Stimulated activated CD8-positive, alpha-beta memory T cell treated with anti-CD3 and anti-CD28 coated beads, Interleukin-7, amount 100 ng/mL, for 1 hour (primary cell): ENCODE measurements at places on chromosomes 11 and 22.

GRCh38 chr11:27423125-27423524 lies 49.5 kb downstream of the LGR4 start:
- DNase-seq: no peak

- DNase-seq: no peak
These were observed 12.2 kb upstream of the VPS37C start for GRCh38 chr11:61173456-61173855.

GRCh38 chr11:66719111-66719872 lies 9.7 kb downstream of the SPTBN2 start:
- no peak for DNase-seq

GRCh38 chr11:127598476-127598875 lies 597.9 kb upstream of the KIRREL3 start:
- no peak for DNase-seq

- no peak for DNase-seq
These were observed 9.5 kb downstream of the TTLL12 start for GRCh38 chr22:43177479-43177878.

GRCh38 chr22:37827056-37827455 lies 3.9 kb downstream of the GALR3 start:
- no peak for DNase-seq

GRCh38 chr11:119875841-119876600 lies 147.0 kb upstream of the NECTIN1 start:
- DNase-seq: no peak

DNA sequence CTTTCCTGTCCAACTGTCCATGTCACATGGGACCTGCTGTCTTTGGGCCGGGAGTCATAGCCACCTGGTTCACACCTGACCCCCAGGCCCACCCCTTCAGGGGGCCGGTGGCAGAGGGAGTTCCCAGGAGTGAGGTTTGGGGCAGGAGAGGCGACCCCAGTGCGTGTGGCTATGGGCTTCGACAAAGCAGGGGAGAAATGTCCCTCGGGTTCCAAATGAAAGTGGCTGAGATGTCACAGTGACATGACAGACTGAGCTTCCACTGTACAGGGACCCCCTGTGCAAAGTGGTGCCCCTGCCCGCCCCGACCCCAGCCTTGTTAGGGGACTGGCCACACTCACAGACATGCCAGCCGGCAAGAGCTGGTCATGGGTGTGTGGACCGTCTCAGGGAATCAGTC lies 1297.0 kb downstream of the BRD1 start:
- no peak for DNase-seq

- no peak for DNase-seq
These were observed 397.5 kb upstream of the NARS2 start for GRCh38 chr11:78972177-78972576.

DNA sequence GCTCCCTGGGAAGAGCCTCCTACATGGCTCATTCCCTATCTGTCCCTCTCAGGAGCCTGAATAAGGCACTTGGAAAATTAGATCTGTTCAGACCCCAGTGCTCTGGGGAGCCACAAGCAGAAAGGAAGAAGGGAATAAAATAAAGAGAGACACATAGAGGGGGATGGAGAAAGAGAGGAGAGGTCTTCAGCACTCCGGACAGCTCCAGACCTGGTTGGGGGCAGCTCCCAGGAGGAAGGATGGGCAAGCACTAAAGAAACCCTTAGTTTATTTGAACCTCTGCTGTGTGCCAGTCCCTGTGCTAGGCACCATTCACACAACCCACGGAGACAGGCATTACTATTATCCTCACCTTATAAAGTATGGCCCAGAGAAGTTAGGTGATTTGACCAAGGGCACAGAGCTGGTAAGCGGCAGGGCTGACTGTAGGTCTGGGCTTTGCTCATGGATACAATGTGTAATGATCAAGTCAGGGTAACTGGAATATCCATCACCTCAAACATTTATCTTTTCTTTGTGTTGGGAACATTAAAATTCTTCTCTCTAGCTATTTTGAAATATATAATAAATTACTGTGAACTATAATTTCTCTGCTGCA lies 53.7 kb upstream of the LRRC32 start:
- DNase-seq: no peak

- no peak for DNase-seq
These were observed 97.1 kb upstream of the ZC3H12C start for GRCh38 chr11:109996060-109996459.

DNA sequence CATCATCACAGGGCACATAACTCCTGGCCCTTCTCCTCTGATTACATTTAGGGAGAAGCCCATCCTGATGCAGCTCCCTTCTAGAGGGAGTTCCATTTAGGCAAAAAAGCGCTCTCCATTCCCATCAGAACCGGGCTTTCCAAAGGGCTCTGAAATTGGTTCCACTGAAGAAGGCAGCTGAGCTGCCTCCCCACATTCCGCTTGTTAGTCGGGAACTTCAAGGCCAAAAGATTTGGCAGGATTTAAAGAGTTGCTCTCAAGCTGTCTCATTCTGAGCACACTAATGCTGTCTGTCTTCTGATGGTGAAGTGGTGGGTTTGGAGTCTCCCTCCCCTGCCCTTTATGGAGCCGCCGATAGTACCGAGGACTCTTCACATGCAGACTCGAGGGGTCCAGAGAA lies 26.6 kb upstream of the CABP7 start:
- DNase-seq: no peak

GRCh38 chr11:8192016-8192895 lies 23.4 kb upstream of the RIC3 start:
- DNase-seq: no peak

- DNase-seq: no peak
These were observed 12.4 kb downstream of the ACO2 start for GRCh38 chr22:41481131-41481830.

- no peak for DNase-seq
These were observed 66.3 kb downstream of the LDLRAD3 start for GRCh38 chr11:36010010-36010740.

GRCh38 chr22:29768052-29768693 lies 1.0 kb downstream of the UQCR10 start:
- no peak for DNase-seq

DNA sequence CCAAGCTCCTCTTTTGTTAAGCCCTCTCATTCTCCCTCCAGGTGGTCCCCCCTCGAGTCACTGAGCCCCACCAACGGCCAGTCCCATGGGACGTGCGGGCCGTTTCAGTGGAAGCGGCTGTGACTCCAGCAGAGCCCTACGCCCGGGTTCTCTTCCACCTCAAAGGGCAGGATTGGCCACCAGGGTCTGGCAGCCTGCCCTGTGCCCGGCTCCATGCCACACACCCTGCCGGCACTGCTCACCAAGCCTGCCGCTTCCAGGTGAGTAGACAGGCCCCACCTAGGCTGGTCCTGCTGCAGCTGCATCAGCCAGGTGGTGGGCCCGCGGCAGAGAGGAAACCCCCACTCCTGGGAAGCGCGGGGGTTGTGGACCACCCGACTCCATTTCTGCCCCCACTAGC lies 3.3 kb downstream of the TMEM132A start:
- DNase-seq: no peak

DNA sequence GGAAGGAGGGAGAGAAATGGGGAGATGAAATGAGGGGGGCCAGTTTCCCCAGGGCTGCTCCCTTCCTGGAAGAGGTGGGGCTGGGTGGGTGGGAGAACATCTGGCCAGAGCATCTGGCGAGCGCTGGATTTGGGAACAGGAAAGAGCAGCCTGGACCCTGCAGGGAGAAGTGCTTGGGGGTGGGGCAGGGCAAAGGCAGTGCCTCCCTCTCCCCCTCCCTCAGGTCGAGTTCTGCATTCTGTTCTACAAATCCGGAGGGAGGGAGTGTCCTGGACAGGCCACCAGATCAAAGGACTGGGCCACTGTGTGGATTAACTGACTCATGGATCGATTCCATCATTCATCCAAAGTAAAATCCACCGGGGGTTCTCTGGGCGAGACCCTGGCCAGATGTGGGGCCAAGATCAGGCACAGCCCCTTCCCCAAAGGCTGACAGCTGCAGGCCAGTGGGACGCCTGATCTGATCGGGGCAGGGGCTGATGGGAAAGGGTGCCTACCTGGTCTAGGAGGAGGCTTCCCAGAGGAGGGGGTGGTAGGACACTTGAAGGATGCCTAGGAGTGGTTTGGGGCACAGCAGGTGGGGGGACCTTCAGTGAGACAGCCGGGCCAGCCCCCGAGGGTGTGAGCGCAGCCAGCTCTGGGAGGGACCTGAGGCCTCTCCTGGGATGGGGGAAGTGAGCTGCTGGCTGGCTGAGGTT lies 57.5 kb downstream of the CACNA1I start:
- DNase-seq: no peak

DNA sequence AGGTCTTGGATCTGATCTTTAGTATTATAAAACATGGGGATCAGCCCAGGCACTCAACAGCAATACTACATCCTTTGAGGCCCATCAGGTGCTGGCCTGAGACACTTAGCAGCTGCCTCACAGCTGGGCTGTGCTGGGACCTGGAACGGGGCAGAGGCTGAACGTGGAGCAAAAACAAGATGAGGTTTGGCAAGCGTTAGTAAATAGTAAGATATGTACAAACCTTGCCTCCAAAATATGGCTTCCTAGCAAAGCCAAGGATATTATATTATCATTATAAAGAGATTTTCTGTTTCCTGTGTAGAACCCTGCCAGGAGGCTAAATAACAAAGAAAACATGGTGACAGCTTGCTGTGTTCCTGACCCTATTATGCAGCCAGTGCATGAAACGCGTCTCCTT lies 60.0 kb upstream of the SPON1 start:
- no peak for DNase-seq

- no peak for DNase-seq
These were observed 4.8 kb downstream of the GVQW3 start for GRCh38 chr11:76385903-76386302.

GRCh38 chr11:122717264-122717867 lies 61.8 kb downstream of the UBASH3B start:
- DNase-seq: no peak

DNA sequence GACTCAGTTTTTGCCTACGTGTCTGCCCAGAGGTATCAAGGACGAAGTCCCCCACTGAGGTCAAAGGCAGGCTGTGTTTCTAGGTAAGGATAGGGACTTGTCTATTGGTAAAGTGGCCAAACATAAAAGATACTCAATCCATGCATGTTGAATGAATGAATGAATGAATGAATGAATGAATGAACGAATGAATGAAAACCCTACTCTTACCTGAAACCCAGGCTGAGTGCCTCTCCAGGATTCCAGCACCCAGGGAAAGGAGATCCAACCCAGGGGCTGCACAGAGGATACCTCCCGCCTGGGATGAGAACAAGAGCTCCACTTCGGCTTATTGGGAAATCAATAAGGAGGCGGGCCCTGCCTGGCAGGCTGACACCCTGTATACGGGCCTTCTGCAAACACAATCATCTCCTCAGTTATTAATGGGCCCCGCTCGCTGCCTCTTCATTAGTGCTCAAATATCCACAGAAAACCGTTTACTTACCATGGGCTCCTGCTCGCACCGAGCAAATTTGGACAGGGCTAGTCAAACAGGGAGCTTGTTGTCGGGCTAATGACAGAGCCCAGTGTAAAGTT lies 177.4 kb downstream of the BUD13 start:
- DNase-seq: no peak

DNA sequence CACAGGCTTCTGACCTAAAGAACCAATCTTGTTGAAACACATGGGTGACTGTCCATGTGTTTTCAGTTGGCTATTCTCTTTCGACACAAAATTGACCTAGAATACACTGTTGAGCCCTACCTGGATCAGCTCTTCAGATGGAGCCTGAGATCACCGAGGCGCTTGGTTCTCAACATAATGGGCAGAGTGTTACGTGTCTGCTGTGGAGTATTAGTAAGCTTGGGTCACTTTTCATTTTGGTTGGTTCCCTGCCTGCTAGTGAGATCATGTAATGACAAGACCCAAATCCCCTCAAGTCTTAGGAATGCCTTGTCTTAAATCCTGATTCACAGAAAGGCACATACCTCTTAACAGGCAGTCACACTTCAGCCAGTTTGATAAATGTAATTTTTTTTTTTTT lies 8.7 kb downstream of the MED19 start:
- DNase-seq: no peak

GRCh38 chr11:80109031-80109430 lies 668.2 kb upstream of the TENM4 start:
- DNase-seq: no peak

DNA sequence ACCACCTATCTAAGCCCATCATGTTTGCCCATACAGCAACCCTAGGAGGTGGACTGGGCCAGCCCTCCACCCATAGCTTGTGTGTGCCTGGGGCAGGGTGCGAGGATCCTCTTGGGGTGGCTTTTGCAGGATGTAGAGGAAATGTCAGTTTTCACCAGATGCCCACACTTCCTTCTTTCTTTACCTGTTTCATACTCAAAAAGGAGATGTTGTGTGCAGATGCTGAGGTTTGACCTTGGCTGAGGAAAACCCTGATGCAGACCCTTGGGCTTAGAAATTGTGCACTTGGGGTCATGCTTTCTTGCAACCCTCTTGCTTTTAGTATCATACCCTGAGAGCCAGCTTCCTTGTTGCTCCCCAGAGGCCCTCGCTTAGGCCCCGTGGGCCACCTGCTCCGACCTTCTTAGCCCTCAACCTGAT lies 2.2 kb downstream of the HTR3A start:
- DNase-seq: no peak

DNA sequence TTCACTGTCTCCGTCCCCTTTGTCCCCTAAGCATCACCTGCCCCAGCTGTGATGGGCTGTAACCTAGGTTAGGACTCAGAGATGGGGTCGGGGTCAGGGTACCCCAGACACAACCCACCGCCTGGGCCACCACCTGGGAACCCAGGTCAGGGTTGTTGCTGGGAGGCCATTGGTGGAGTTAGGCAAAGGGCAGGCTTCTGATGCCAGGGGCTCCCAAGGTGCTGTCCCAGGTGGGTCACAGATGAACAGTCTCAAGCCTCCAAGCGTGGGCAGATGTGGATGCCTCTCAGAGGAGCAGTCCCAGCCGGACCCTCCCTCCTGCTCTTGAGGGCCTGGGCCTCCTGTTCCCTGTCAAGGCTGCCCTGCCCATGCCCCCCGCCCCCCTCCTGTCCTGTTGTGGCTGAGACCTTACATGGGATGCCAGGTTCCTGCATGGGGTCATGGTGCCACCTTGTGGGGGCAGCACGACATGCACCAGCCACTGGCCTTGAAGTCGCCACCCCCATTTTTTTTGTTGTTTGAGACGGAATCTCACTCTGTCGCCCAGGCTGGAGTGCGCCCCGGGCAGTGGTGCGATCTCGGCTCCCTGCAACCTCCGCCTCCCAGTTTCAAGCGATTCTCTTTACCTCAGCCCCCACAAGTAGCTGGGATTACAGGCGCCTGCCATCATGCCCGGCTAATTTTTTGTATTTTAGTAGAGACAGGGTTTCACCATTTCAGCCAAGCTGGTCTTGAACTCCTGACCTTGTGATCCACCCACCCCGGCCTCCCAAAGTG lies 12.1 kb downstream of the GATD1 start:
- DNase-seq: peak; percentile 34

DNA sequence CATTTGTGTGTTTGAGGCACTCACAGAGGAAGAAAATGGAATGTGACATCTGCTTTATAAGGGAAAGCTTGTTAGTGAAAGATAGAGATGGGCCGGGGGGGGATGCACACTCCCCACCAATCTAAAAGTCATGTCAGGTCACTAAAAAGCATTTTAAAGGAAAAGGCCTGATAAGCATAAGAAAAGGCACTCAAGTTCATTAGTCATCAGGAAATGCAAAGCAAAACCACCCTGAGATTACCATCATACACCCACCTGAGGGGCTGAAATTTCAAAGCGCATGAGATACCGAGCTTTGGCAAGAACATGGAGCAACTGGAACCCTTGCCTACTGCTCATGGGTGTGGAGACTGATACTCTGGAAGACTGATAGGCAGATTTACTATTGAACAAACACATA lies 77.9 kb upstream of the ANO1 start:
- no peak for DNase-seq

GRCh38 chr22:47748957-47749356 lies 986.5 kb downstream of the TBC1D22A start:
- no peak for DNase-seq
